ENCODE measurements at places on chromosomes 16 and 17. TPM values are rescaled to one million over a fixed set of nuclear protein-coding genes. Genes with fewer than 3 reads are reported as not detected.

Gene GOT2
- total RNA-seq = 51.3 TPM

Gene NATD1
- total RNA-seq = 1.9 TPM

Gene LAT
- total RNA-seq = 0.26 TPM

Gene MYL4
- 0.76 TPM for total RNA-seq

Gene SRSF2
- total RNA-seq = 184 TPM

Gene PRSS8
- not detected for total RNA-seq

Gene TEKT5
- total RNA-seq = not detected

Gene TAOK2
- total RNA-seq = 84.1 TPM

Gene TM4SF5
- not detected for total RNA-seq

Gene AP2B1
- total RNA-seq = 115 TPM

Gene LGALS9B
- total RNA-seq = not detected

Gene SLC35G6
- not detected for total RNA-seq

Gene GUCY2D
- not detected for total RNA-seq

Gene STX8
- 49.3 TPM for total RNA-seq

Gene PRSS33
- not detected for total RNA-seq

Gene PRR15L
- not detected for total RNA-seq

Gene LRRC37A3
- total RNA-seq = 2.5 TPM

Gene MT1E
- 108 TPM for total RNA-seq

Gene ACTG1
- 8,158 TPM for total RNA-seq

Gene MYH3
- total RNA-seq = under 0.01 TPM

Gene ZNF319
- 2.2 TPM for total RNA-seq

Gene ARL16
- total RNA-seq = 28.2 TPM

Gene ICAM2
- total RNA-seq = 220 TPM

Gene GAST
- total RNA-seq = not detected

Gene MYOCD
- total RNA-seq = 0.25 TPM

Gene PYCARD
- total RNA-seq = 63.3 TPM

Gene DPEP3
- 0.13 TPM for total RNA-seq

Gene ITGAX
- total RNA-seq = 0.64 TPM

Gene ABCA3
- total RNA-seq = 30.3 TPM

Gene COX4I1
- total RNA-seq = 506 TPM

Gene HSPB9
- total RNA-seq = under 0.01 TPM

Gene C16orf92
- not detected for total RNA-seq

Gene PHKB
- 48.4 TPM for total RNA-seq

All from dermis microvascular lymphatic vessel endothelial cell (primary cell).